ENCODE measurements at places on chromosomes 3 and 15.

DNA sequence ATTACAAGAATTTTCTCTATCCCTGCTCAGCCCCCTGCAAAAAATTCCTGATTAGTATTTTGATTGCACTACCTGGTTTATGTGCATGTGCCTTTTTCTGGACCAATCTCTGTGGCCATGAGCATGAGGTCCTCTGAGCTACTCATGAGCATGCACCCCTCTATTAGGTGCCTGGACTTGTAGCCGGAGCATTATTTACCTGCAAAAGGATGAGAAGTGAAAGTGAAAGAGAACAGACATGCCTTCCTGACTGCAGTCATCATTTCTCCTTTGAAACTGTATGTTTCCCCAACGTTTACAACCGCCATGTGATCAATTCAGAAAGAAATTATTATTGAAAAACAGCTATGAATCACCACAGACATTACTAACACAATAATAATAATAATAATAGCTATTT is 1008.8 kb downstream of the ROBO2 start:
- no peak for DNase-seq

GRCh38 chr3:71208211-71209095 is 375.1 kb downstream of the FOXP1 start:
- no peak for DNase-seq

- DNase-seq = no peak
Measured at GRCh38 chr3:151894219-151894618, 20.8 kb downstream of the SUCNR1 start.

GRCh38 chr3:170247875-170248274 is 25.7 kb downstream of the PRKCI start:
- DNase-seq = no peak

DNA sequence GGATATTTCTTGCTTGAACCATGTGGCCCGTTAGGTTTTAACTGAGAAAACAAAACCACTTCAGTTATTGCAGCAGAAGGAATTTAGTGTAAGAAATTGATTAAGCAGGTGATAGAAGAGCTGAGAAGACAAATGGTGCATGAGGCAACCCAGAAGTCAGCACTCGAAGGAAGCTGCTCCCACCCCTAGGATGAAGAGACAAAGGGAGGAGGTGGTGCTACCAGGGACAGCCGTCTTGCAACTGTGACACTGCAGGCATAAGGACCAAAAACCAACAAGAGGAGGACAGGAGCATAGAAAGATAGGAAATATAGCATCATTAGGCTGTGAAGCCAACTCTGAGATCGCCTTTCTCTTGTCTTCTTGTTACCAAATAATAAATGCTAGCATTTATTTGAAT is 89.0 kb downstream of the IL20RB start:
- no peak for DNase-seq

DNA sequence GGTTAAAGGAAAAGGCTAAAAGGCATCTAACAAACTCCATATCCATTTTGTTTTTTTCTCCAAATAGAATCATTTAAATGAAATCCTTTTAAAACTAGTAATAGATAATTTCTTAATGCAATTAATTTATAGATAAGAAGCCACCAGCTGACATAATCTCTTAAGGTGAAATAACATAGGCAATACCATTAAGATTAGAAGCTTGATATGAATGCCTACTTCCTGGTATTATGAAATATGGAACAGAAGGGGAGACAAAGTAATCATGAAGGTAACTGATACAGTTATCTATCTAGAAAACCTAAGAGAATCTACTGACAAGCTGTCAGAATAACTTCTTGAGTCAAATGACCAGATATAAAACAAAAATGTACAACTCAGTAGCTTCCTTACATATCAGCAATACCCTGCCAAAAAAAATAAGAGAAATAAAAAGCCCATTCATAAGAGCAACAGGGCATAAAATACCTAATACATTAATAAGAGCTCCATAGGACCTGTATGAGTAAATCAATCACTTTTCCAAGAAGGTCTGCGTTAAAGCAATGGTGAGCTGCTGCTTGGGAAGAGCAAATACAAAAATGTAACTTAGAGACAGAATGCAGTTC is 10.7 kb downstream of the EHD4 start:
- no peak for DNase-seq

GRCh38 chr15:76337696-76338485 is 1.3 kb downstream of the ISL2 start:
- DNase-seq = no peak

DNA sequence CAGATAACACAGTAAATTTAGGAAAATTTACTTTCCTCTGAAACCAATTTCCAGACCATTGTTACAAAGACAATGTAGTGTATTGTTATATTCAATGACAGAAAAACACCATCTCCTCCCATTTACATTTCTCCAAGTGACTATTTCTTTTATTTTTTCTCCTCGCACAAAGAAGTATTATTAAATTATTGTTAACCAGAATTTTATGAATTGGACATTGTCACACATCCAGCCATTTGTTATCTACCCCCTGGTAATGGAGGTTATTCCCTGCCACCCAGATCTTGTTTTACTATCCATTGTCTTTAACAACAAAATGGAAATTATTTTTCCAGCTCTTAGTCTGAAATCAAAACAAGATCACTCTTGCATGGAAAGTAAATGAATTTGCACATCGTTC is 511.3 kb downstream of the FGF12 start:
- peak; percentile 81 for DNase-seq

GRCh38 chr3:169662132-169662842 is 1.2 kb downstream of the MECOM start:
- DNase-seq = no peak

- no peak for DNase-seq
Measured at GRCh38 chr3:38254872-38255271, 10.7 kb upstream of the SLC22A13 start.

GRCh38 chr15:28123408-28124023 is 24.4 kb upstream of the OCA2 start:
- peak; percentile 76 for DNase-seq

GRCh38 chr3:4467522-4467867 is 426 bp upstream of the SUMF1 start:
- DNase-seq = no peak

- DNase-seq = peak; percentile 47
Measured at GRCh38 chr3:191051037-191051436, 148.0 kb upstream of the OSTN start.

GRCh38 chr3:168881804-168882203 is 781.7 kb downstream of the MECOM start:
- no peak for DNase-seq

- DNase-seq = no peak
Measured at GRCh38 chr15:29031502-29032228, 145.9 kb downstream of the APBA2 start.

DNA sequence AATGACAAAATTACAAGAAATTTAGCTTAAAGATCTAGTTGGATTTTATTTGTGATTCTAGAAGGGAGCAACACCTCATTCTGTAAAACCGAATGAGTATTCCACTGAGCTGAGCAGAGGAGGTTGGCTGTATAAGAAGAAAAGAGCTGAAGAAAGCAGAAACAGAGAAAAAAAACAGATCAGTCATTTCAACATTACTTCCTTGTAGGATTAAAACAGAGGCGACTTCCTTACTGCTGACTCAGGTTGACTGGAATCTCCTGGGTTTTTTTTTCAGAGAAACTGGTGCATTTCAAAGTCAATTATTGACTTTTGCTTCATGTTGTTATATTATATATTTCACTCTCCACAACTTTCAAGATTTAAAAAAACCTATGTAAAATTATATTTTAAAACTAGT is 368.1 kb upstream of the UBE2E2 start:
- peak; percentile 48 for DNase-seq

DNA sequence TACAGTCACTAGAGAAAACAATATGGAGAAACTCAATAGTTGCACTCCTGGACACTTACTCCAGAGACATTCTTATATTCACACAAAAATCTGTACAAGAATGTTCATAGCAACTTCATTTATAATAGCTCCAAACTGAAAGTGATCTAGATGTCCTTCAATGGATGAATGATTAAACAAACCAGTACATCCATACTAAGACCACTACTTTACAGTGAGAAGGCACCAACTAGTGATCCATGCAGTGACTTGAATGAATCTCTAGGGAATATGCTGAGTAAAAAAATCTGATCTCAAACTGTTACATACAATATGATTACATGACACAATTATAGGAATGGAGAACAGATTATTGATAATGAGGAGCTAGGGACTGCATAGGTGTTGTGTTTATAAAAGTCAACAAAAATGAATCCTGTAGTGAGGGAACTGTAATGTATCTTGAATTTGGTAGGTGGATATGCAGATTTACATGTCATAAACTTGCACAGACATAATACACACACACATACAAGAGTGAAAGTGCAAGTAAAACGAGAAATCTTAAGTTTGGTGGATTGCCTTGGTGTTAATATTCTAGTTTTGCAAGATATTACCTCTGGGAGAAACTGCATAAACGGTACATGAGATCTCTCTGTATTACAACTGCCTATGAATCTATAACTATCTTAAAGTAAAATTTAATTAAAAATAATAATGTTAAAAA is 85.7 kb downstream of the SPATA16 start:
- no peak for DNase-seq

DNA sequence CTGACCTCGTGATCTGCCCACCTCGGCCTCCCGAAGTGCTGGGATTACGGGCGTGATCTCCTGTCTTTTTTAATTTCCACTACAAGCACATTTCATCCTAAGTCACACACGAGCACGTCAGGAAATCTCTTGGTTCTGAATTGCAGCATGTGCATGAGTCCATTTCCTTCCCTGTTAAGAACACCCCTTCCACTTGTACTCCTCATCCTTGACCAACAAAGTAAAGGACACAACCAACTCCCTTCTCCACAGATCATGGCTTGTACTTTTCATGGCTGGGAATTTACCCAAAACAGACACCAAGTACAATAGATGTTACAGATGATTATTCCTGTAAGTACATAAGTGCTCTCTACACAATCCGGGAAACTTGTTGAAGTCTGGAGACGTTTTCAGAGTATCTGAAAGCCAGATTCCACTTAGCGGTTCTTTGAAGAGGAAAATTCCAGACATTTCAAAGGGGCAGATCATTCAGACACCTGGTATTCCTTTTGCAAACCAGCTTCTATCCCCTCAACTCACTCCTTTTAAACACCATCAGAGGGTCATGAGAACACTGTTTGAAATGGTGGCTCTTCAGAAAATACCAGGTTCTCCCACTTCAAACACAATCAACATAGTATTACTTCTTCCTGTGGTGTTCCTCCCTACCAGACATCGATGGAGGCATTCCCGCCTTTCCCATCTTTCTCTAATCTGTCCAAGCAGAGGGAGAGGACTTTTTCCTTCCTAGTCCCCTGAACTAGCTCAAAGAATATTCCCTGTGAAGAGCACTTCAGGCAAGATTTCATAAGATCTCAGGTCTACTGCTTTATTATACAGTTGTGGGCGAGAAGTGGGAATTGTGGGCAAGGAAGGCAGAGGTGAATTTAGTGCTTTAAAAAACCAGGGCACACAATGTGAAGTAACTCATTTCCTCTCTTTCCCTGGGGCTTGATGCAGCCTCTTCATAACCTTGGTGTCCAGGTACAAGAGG is 80.1 kb upstream of the TSC22D2 start:
- no peak for DNase-seq

DNA sequence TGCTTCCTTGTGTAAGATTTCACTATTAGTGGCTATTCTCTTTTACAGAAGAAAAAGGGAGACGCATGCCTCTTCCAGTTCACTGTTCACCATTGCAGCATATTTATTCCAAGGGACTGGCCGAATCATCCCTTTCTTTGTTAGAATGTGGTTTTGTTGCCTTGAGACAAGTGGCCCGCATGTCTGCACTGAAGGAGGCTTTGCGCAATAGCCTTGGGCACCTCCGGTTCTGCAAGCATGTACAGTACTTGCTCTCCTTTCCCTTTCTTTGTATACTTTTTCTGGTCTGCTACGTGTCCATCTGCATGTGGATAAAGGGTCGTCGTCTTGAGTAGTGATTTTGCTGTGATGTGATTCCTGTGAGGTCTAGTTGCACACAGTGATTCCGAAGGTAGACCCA is 43.0 kb downstream of the FLNB start:
- DNase-seq = no peak

DNA sequence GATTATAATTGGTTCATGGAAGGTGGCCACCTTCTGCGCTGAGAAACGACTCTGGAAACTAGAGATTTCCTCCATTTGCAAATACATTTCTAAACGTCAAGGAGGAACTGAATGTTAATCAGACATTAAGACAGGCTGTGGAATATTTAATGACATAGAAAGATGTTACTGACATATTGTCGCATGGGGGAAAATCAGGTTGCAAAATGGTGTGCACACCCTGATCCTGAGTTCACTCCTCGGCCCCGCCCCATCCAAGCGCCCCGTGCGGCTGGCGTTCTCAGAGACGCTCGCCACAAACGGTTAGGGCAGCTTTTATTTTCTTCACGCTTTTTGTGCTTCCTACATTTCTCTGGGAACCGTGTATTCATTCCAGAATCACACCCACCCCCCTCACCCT is 10.7 kb downstream of the H1-8 start:
- no peak for DNase-seq

GRCh38 chr3:189395825-189396224 is 224.1 kb downstream of the TPRG1 start:
- DNase-seq = no peak

DNA sequence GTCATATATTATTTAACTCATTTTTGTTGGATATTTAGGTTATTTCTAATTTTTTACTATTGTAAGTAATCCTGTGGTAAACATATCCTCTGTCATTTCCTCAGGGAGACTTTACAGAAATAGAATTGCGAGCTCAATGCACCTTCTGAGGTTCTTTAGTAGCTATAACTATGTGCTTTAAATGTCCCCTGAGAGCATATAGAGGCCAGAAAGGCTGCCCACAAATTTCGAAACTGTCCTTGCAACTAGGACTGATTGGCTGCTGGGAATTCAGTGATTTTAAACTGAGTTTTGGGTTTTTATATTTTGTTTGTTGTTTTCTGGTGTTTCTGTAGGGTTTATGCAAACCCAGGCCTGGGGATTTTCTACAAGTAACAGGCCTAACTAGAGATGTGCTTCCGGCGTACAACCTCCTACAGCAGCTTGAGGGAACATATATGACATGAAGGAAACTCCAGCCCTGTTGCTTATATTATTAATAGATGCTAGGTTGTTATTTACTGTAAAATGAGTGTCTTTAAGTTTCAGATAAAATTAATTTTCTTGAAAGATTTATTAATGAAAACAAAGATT is 29.1 kb upstream of the P4HTM start:
- no peak for DNase-seq

- DNase-seq = no peak
Measured at GRCh38 chr3:127073941-127074820, 91.3 kb downstream of the PLXNA1 start.

- no peak for DNase-seq
Measured at GRCh38 chr3:10772271-10773161, 43.5 kb upstream of the SLC6A11 start.

DNA sequence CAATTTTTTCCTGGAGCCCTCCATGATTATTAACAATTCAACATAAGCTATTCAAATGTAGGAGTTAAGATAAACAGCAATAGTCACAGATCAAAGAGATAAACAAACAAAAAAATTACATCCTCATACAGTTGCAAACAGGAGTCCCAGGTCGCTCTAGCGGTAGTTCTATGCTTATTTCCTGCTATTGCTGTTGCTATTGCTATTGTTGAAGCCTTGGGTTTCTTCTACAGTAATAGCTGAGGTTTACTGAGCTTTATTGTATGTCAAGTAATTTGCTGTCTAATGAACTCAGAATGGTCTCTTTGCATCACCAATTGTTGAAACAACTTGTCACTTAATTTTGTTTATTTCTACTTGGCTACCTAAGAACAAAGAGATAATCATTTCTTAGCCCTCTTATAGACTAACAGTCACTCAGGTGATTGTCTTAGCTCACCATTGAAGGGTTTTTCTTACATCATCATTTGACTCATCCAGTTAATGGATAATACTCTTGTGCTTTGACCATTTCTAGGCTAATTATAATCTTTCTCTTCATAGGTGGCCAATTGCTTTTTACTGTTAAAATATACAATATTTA is 654.6 kb downstream of the MECOM start:
- no peak for DNase-seq
